ENCODE measurements at places on chromosomes 7 and 10.

DNA sequence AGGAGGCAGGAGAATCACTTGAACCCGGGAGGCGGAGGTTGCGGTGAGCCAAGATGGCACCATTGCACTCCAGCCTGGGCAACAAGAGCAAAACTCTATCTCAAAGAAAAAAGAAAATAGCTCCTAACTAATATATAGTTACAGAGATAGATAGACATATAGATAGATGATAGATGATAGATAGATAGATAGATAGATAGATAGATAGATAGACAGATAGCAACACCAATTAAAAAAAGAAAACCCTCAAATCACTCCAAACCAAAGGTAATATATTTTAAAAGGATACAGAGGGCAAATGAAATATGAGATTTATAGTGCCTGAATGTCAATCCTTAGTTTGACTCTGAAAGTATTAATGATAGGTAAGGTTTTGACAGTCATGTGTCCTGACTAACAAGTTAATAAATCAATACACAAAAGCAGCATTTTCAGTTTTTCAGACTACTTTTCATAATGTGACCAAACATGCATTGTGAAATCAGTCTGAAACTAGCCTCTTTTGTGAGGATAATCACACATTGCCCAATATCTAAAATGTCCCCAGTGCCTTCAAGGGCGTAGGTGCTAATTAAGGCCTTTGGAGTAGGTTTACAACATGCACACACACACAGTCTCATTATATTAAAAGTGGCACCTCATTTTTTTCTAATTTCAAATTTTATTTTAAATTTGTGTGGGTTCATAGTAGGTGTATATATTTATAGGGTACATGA is 61.2 kb downstream of the BPGM start:
- DNase-seq: no peak

DNA sequence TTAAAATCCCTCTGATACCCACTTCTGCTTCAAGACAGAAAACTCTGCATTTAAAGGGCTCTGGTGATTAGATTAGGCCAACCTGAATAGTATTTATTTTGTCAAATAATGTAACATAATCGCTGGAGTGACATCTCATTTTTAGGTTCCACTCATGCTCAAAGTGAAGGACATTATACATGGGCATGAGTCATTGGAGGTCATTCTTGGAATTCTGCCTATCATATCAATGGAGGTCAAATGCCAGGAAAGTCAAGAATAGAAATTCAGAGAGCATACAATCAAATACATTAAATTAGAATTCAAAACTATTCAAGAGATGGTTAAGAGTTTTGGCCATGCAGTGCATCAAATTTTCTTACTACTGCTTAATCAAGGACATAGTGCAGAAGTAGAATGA is 50.8 kb upstream of the PRSS1 start:
- DNase-seq: no peak

DNA sequence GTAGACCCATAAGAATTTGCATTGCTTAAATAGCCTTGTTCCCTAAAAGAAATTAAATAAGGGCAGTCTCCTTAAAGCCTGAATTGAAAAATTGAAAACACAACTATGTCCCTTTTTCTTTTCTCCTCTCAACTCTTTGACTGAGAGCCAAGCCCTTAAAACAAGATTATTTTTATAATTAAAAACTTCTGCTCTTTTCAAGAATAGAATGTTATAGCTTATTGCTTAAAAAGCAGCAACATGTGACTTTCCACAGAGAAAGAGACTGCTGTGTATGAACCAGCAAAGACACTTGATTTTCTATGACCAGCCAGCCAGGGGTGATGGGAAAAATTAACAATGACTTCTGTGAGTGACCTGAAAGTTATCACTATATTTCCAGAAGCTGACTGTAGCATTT is 295.2 kb upstream of the CELF2 start:
- no peak for DNase-seq

- peak; percentile 76 for DNase-seq
These were observed 933 bp downstream of the MDFIC start for GRCh38 chr7:114922652-114923402.

DNA sequence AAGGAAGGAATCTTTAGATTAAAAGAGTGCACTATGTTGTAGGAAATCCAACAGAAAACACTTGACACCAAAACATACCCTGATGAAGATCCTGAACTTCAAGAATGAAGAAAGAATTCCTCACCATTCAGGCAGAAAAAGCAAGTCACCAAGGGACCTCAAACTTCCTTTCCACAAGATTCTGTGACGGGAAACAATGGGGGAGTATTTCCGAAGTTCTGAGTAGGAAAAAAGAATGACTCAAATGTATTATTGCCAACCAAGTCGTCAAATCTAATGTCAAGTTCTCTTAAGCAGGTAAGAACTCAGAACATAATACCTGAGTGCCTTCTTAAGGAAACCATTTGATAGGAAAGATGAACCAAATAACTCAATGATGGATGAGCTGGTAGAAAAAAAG is 44.7 kb upstream of the MTURN start:
- DNase-seq: no peak

DNA sequence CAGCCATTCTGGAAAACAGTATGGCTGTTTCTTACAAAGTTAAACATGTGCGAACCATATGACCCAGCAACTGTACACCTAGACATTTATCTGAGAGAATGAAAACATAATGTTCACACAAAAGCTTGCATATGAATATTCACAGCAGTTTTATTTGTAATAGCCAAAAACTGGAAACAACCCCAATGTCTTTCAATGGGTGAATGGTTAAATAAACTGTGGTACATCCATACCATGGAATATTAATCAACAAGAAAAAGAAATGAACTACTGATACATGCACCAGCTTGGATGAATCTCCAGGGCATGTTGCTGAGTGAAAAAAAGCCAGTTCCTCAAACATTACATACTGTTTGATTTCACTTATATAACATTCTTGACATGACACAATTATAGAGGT is 37.3 kb downstream of the LEP start:
- no peak for DNase-seq

DNA sequence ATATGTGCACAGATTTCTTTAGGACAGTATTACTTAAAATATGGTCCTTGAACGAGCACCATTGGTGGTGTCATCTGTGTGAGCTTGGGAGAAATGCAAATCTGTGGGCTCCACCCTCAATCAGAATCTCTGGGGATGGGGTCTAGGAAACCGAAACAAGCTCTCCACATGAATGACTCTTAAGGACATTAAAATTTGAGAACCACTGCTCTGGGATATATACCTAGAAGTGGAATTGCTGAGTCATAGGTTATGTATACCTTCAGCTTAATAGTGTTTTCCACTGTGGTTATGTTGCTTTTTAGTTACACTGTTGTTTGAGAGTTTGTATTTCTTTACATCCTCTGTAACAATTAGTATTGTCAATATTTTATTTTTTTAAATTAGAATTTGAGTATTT is 24.0 kb downstream of the ZNRF2 start:
- no peak for DNase-seq

DNA sequence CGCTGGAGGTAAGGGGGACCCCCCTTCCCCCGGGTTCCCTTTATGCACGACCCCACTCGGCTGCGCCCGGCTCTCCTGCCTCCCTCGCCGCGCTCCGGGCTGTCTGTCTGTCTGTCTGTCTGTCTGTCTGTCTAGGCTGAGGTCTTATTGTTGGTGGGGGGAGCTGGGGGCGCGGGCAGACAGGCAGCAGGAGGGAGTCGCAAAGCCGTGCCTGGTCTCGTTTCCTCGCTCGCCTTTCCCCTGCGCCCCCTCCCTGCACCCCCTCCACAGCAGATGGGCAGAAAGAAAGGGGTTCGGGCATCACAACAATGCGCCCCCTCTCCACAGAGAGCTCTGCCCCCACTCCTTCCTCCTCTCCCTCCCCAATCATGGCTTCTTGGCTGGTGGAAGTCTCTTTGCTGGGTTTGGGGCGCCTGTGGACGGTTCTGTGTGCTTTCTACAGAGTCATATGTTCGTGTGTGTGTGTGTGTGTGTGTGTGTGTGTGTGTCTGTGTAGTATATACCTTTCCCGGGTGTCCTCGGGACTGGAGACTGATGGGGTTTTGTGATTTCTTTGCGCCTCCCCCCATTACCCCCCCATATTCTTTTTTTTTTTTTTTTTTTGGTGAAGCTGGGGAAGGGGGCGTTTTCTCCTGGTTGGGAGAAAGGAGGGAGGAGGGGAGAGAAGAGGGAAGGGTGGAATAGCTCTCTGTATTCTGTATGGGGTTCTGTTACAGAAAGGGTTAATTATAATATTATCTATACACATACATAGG is 1.9 kb downstream of the AUTS2 start:
- no peak for DNase-seq

- no peak for DNase-seq
These were observed 123.8 kb downstream of the AMPH start for GRCh38 chr7:38507384-38507783.

- DNase-seq: no peak
These were observed 542.1 kb downstream of the TCERG1L start for GRCh38 chr10:130769146-130770017.

- DNase-seq: no peak
These were observed 383 bp downstream of the MARVELD1 start for GRCh38 chr10:97713826-97714400.

DNA sequence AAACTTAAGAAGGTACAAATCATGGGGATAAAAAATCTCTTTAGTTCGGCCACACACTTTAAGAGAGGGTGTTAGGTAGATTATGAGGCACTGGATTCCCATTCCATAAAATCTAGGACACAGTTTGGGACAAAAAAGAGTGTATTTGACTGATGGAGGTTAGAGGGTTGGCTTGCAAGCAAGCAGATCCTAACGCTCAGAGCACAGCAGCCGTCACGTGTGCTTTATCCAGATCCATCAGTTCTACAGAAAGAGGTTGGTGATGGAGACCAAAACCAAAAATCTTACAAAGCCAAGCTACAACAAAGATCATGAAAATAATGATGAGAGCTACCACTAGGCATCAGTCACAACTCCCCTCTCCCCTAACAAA is 549.4 kb downstream of the TNS3 start:
- DNase-seq: no peak

DNA sequence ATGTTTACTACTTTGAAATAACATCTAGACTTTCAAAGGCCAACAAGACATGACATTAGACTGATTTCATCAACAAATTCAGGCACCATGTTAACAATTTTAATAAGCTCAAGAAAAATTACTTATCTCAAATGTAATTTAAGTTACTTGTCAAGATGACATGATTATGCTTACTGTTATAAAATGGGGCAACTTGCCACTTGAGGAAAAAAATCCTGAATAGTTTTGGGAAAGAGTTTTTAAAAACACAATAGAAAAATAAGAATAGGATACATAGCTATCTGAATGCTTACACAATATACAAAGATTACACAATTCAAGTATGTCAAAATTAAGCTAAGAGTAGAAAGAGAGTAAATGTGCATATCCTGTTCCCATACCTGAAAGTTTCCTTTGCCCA is 85.4 kb downstream of the RNF32 start:
- no peak for DNase-seq

DNA sequence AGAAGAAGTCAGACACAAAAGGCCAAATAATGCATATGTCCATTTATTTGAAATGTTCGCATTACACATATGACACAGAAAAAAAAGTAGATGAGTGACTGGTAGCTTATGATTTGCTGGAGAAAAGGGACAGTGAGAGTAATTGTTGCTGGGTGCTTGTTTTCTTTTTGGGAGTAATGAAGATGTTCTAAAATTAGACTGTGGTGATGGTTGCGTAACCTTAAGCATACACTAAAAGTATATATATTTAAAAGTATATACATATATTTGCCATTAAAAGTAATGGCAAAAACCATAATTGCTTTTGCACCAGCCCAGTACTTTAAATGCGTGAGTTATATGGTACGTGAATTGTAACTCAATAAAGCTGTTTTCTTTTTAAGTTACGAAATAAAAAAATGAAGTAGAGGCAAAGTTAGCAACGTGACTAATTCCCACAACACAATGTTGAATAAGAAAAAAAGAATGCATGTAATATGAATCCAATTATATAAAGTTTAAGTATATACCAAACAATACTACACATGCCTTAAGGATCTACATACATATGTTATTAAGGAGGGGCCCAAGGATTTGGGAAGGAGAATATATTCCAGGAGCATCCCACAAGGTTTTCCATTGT is 360.4 kb upstream of the CELF2 start:
- no peak for DNase-seq

DNA sequence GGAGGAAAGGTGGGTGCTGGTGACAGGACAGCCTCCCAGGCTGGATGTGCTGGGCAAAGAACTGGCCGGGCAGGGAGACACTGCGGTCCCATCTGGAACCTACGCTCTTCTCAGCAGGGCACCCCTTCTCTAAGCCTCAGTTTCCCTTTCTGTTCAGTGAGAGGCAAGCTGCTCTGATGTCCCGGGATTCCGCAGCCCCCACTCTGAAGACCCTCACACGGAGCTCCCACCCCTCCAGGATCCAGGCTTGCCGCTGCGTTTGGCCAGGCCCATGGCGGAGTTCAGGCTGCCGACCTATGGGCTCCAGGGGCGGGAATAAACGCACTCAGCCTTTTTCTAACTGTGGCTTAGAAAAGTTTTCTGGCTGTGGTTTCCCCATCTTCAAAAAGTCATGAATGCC is 10.2 kb upstream of the INTS1 start:
- no peak for DNase-seq

DNA sequence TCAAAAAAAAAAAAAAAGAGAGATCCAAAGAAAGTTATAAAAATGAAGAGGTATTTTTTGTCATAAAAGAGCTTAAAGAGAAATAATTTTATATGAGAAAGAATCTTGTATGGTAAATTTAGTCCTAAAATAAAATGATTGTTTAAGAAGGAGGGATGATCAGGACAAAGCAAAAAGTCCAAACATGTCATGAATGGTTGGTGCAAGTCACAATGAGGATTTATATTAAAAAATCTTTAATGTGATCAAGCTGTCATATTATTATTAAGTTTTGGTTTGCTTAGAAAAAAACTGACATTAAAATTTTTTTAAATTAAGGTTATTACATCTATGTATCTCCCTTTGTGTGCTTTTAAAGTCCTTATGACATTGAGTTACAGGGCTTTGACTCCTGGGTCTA is 220.4 kb downstream of the TMEM26 start:
- no peak for DNase-seq

GRCh38 chr7:124697746-124698145 is 67.8 kb downstream of the GPR37 start:
- no peak for DNase-seq

GRCh38 chr7:30750683-30751650 is 968 bp upstream of the INMT start:
- no peak for DNase-seq

GRCh38 chr10:48493083-48493871 is 111.6 kb downstream of the ARHGAP22 start:
- DNase-seq: no peak

GRCh38 chr10:7534480-7534852 is 123.6 kb upstream of the SFMBT2 start:
- no peak for DNase-seq

DNA sequence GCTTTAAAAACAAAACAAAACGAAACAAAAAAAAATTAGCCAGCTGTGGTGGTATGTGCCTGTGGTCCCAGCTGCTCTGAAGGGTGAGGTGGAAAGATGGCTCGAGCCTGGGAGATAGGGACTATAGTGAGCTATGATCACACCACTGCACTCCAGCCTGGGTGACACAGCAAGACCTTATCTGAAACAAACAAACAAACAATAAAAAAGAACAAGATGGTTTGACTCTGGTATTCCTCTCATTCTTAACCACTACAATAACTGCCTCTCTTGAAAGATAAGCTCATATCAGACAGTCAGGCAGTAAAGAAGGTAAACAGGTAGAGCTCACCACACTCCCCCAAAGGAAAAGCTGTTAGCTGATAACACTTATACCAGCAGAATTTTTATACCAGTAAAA is 14.1 kb upstream of the DUSP5 start:
- DNase-seq: no peak

Data from urinary bladder (tissue), 4 donors.